ENCODE measurements at places on chromosomes 4 and X.

- DNase-seq: no peak
Observed at GRCh38 chr4:101711590-101712260, 78.8 kb upstream of the BANK1 start.

DNA sequence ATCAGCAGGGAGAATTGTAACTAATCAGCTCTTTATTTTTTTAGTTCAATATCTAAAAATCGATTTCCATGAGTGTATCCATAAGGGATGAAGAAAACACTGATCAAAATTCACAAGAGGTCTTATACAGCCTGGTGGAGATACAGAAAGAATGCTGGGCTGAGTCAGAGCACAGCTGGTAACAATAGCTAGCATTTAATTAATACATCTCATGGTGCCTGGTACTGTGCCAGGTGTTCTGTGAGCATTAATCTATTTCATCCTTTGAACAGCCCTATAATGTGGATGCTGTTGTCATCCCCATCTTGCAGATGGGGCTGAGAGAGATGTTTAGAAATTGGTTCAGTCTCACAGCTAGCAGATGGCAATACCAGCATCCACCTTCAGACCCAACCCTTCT is 250.9 kb upstream of the RPS6KA3 start:
- DNase-seq: no peak

GRCh38 chr4:184416913-184417734 is 57.2 kb downstream of the IRF2 start:
- DNase-seq: no peak

GRCh38 chrX:7346021-7346420 is 198.1 kb upstream of the PUDP start:
- DNase-seq: no peak

- no peak for DNase-seq
Observed at GRCh38 chr4:154984148-154984547, 203.1 kb downstream of the RBM46 start.

- DNase-seq: no peak
Observed at GRCh38 chr4:52877694-52878093, 15.6 kb downstream of the RASL11B start.

GRCh38 chr4:168183717-168184571 is 91.6 kb downstream of the ANXA10 start:
- no peak for DNase-seq

- DNase-seq: no peak
Observed at GRCh38 chr4:39936565-39937418, 40.9 kb downstream of the PDS5A start.

GRCh38 chrX:11100281-11101035 is 10.7 kb upstream of the HCCS start:
- peak; percentile 17 for DNase-seq

- DNase-seq: no peak
Observed at GRCh38 chr4:7661846-7662506, 227.2 kb upstream of the PSAPL1 start.

GRCh38 chrX:7218321-7219152 is 70.6 kb upstream of the PUDP start:
- no peak for DNase-seq

- DNase-seq: no peak
Observed at GRCh38 chrX:44189116-44189515, 154.4 kb downstream of the EFHC2 start.

- peak; percentile 64 for DNase-seq
Observed at GRCh38 chr4:149164282-149164681, 651.4 kb downstream of the IQCM start.

DNA sequence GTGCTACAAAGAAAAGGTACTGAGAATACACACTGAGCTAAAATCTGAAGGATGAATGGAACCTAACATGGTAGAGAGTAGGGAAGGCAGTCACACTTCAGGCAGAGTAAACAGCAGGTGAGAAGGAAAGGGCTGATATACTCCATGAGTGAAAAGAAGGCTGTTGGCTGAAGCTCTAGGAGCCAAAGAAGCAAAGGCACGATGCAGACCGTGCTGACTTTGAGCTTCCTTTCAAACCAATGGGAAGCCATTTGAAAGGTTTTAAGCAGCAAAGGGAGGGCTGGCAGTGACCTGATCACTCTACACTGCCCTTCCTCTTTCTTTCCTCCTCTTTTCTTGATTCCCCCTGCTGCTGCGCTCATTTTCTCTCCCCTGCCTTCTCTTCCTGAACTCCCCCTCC is 66.4 kb downstream of the TMEM154 start:
- no peak for DNase-seq

- peak; percentile 53 for DNase-seq
Observed at GRCh38 chr4:84750260-84750959, 167.5 kb downstream of the CDS1 start.

DNA sequence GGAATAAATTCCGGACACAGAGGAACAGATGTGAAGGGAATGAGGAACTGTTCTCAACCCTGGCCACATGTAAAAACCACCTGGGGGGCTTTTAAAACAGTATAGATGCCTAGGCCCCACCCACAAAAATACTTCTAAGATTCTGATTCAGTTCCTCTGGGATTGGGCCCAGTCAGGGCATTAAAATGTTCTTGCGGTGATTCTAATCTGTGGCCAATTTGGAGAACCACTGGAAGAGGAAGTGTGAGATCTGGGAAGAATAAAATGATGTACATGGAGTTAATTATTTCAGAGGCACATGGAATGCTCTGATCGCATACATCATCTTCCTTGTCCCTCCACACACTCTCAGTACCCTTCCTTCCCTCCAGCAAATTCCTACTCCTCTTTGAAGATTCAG is 192.2 kb downstream of the APBB2 start:
- no peak for DNase-seq

GRCh38 chr4:89171176-89171805 is 60.0 kb downstream of the TIGD2 start:
- DNase-seq: no peak

DNA sequence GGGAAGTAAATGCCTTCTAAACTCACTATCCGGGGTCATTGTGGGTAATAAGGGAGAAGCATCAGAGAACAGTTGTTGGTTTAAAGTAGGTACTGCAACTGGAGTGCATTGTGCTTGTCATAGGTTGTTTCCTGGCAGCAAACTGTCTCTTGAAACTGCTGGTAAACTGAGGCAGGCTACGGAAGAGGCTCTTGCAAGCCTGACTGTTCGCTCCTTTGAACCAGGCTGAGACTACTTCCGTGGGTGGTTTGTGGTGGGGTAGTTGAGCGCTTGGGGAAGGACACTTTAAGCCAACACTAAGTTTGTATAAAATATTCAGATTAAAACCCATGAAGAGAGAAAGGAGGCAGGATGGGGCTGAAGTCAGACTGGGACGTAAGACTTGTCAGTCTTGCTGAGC is 45.2 kb upstream of the WDR1 start:
- no peak for DNase-seq

GRCh38 chrX:18886344-18887161 is 97.4 kb downstream of the PHKA2 start:
- DNase-seq: peak; percentile 35

GRCh38 chr4:77040270-77040669 is 35.5 kb downstream of the CCNI start:
- no peak for DNase-seq

- DNase-seq: no peak
Observed at GRCh38 chr4:138037696-138038095, 204.5 kb downstream of the SLC7A11 start.

GRCh38 chrX:149527705-149528104 is 13.1 kb upstream of the EOLA1 start:
- no peak for DNase-seq

DNA sequence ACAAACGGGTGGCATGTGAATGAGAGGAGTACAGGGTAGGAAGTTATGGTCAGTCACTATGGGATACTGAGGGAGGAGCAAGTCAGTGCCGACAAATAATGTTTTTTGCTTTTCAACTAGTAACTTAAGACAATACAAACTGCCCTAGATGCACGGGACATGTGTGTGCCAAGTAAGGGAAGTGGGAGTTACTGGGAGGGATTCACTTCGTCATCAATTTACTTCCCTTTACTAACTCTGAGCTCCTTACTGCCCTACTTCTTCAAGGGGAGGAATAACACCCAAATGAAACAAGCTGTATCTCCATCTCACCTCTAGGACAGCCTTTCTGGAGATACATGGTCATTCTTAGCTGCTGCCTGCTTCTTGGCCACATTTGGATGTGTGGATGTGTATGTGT is 97.7 kb downstream of the DGKK start:
- DNase-seq: no peak

DNA sequence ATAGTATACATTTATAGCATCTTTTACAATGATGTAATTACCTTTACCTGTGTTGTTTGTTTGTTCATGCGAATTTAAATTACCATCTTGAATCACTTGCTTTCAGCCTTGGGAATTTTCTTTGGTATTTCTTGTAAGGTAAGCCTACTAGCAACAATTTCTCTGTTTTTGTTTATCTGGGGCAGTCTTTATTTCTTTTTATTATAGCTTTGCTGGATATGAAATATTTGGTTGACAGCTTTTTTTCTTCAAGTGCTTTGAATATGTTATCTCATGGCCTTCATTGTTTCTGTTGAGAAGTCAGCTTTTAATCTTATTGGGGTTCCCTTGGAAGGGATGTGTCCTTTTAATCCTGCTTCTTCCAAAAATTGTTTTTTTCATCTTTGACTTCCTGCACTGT is 292.8 kb upstream of the EDA2R start:
- no peak for DNase-seq

DNA sequence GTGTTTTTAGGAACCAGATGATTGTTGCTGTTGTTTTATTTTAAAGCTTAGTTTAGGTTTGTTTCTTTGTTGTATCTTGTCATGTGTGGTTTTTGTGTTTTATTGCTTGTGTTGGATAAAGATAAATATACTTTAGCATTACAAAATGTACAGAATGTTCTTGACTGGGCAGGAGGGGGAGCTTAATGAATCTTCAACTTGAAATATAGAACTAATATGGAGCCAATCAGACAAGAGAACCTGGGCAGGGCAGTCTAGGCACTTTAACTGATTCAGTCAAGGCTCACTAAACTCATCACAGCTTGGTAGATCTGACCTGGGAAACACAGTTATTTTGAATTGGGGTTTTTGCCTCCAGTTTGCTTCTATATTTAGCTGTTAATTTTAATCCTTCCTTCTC is 304.2 kb downstream of the ARHGAP24 start:
- no peak for DNase-seq

GRCh38 chr4:47704693-47705325 is 133.1 kb downstream of the CORIN start:
- DNase-seq: peak; percentile 41

DNA sequence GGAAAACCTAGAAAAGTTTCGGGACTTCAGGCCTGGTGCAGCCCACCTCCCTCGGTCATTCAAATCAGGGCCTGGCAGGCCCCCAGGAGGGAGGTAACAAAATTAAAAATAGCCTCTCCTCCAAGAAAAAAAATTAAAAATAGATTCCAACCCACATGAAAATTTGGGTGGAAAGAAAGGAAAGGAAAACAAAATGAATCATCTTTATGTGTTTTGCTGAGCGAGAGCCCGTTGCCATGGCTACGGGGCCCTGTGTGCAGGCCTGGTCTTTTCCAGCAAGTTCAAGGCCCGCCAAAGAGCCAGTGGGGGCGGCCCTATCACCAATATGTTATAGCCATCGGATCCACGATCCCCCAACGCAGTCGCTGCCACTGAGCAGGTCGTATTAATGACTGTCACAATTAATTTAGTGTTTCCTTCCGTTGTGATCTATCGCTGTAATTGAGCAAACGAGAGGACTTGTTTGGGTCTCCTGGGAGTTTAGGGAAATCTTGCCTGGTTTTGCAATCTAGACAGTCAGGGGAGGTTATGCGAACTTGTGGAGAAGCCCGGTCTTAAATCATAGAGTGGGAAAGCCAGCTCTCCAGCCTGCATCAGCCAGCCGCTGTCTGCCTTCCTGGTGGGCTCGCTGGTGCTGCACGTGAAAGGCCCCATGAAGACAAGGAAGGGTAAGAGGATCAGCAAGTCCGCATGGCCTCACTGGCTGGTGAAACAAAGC is 452.4 kb downstream of the BCOR start:
- DNase-seq: peak; percentile 58

- no peak for DNase-seq
Observed at GRCh38 chr4:98387345-98388026, 126.3 kb downstream of the RAP1GDS1 start.

- DNase-seq: no peak
Observed at GRCh38 chr4:33966808-33967207, 2277.5 kb downstream of the ARAP2 start.

GRCh38 chrX:46044486-46044885 is 500.7 kb downstream of the ZNF674 start:
- DNase-seq: no peak

DNA sequence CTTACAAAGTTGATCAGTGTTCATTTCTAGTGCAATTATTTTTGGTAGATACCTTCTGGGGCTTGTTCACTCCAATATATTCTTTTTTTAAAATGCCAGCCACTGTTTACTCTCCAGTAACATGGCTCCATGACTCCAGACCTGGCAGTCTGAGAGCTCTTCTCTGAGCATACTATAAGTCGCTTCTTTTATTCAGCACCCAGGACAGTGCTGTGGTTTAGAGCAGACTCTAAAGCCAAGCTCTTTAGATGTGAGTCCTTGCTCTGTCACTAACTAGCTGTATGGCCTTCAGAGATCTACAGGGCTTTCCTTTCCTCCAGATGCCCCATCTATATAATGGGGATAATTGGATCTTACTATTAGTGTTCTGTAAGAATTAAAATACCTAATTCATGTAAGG is 200.2 kb upstream of the FAM241A start:
- DNase-seq: no peak

DNA sequence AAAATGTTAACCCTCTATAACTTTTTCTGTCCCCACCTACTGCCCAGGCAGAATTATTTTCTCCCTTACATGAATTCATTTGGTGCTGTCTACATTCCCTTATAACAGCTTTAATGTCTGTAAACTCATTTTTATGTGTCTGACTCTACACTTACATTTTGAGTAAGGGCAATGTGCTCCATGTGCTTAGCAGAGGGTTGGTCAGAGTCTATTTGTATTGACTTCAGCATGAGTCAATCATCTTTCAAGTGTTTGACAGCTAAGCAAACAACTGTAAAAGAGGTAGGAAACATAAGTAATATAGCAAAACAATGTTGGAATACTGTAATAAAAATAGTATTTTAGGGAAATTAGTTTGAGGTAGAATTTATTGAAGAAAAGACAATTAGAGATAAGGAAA is 6.3 kb downstream of the IL15 start:
- no peak for DNase-seq

DNA sequence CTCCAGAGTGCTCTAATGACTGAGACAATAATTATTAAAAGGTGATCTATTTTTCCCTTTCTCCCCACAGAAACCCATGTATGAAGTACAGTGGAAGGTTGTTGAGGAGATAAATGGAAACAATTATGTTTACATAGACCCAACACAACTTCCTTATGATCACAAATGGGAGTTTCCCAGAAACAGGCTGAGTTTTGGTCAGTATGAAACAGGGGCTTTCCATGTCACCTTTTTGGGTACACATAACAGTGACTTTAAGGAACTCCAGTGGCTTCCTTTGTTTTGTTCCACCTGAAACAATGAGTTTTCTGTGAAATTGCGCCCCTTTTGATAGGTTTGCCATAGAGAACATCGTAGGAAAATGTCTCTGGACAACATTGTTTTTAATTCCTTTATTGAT is 69.6 kb downstream of the KIT start:
- no peak for DNase-seq

- DNase-seq: no peak
Observed at GRCh38 chr4:25914670-25915352, 791 bp downstream of the SMIM20 start.
